HEK293T (cell line): ENCODE measurements at places on chromosomes 6 and 20.

GRCh38 chr20:8656335-8656734 is 412.6 kb upstream of the PLCB4 start:
- DNase-seq: no peak

DNA sequence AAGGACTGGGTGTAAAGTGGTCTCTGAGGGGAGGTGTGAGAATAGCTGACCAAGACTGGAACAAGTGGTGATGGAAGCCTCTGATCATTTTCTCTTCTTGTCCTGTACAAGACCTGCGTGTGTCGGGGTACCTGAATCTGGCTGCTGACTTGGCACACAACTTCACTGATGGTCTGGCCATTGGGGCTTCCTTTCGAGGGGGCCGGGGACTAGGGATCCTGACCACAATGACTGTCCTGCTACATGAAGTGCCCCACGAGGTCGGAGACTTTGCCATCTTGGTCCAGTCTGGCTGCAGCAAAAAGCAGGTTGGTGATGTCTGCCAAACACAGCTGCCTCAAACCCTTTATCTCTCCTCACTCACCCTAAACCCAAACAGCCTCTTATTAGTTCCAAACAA is 1.7 kb upstream of the HSD17B8 start:
- no peak for DNase-seq

DNA sequence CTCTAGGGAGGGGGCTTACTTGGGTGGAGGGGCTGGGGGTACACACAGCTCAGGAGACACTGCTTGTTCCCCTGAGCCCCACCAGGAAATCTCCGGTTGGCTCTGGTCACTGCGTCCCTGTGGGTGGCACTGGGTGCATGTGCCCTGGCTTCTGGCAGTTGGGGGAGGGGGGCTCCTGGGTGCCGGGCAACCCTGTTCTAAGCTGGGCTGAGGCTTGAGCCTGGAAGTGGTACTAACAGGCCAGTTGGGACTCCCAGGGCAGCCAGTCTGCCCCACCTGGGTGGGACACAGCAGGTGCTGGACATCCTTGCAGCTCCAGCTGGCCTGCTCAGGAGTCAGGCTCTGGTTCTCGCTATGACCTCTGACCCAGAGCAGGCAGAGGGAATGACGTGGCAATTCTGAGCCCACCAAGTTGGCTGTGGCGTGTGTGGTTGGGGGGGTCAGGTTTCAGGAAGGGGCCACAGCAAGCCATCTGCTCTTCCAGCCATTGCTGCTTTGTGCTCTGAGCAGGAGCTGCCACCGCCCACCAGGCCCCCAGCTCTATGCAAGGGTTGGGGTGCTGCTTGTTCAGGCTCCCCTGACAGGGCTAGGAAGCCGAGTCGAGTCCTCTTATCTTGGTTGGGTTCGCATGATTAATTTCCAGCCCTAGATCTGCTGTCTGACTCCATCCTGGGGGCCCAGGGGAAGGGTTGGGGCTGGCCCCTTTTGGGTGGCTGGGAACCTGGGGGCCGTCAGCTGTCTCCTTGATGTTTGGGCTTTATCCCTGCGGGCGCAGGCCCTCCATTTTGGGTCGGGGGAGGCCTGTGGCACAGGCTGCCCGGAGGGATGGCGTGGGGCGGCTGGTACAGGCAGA is 590 bp downstream of the C20orf204 start:
- no peak for DNase-seq

GRCh38 chr6:169527306-169527705 is 174.5 kb downstream of the WDR27 start:
- DNase-seq: no peak

- DNase-seq: no peak
Observed at GRCh38 chr6:142118925-142119324, 13.8 kb upstream of the GJE1 start.

GRCh38 chr20:44495257-44495656 is 19.6 kb downstream of the TTPAL start:
- DNase-seq: no peak

GRCh38 chr6:17615794-17616193 is 15.7 kb downstream of the FAM8A1 start:
- no peak for DNase-seq

DNA sequence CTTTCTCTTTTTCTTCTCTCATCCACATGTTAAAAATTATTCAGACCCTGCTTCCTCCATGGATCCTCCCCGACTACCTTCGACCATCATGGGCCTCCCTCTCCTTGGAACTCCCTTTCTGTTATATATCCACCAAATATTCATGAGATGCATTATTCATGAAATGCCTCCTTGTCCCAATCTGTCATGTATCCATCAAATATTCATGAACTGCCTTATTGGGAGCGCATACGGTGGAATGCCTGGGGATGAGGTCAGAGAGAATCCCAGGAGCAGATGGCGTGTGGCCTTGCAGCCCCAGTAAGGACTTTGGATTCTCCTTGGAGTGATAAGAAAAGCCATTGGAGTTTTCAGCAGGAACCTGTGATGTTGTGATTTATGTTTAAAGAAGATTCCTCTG is 97.0 kb downstream of the NRN1 start:
- DNase-seq: no peak

- DNase-seq: no peak
Observed at GRCh38 chr6:40419946-40420728, 167.0 kb downstream of the LRFN2 start.

DNA sequence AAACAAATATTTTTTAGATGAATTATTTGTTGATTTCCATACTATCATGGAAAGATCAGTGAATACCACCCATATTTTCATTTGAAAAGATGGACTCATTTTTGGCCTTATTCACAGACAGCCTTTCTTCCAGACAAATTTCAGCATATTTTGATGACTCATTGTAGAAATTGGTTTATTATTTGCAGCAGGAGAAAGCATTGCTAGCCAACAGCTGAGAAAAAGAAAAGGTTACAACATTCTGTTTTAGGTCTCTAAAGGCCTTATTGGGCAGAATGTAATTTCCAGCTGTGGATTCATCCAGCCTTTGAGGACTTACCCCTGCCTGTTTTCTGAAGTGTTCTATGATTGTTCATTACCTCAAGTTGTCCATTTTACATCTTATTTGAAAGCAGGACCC is 201.9 kb downstream of the PLCB4 start:
- DNase-seq: no peak

GRCh38 chr6:80022803-80023202 is 18.4 kb downstream of the TTK start:
- DNase-seq: no peak

GRCh38 chr6:68760941-68761676 is 126.0 kb downstream of the ADGRB3 start:
- DNase-seq: no peak

GRCh38 chr20:58056921-58057686 is 171.3 kb downstream of the ANKRD60 start:
- no peak for DNase-seq

DNA sequence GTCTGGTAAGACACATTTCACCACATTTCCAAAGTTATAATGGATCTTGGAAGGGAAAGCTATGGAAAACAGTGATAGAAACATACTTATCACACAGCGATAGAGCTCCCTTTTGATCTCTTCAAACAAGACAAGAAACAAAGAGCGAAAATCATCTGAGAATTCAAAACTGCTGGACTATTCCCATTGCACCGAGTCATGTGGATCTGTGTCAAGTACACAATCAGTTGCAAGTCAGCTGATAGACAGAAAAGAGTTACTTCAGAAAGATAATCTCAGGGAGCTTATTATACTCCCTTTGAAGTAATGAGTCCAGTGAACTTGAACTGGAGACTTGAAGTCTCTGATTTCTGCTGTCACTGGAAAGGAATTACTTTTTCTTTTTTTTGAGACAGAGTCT is 89.7 kb upstream of the GCM1 start:
- DNase-seq: no peak

- no peak for DNase-seq
Observed at GRCh38 chr6:7515363-7515762, 26.1 kb upstream of the DSP start.
